ENCODE measurements at places on chromosomes 1 and 21. TPM values are rescaled to one million over a fixed set of nuclear protein-coding genes. Genes with fewer than 3 reads are reported as not detected.

GRCh38 chr1:83676106-83676505 lies 322.8 kb downstream of the TTLL7 start:
- DNase-seq = no peak

- DNase-seq = no peak
These were observed 155.8 kb downstream of the TRABD2B start for GRCh38 chr1:47841356-47841755.

DNA sequence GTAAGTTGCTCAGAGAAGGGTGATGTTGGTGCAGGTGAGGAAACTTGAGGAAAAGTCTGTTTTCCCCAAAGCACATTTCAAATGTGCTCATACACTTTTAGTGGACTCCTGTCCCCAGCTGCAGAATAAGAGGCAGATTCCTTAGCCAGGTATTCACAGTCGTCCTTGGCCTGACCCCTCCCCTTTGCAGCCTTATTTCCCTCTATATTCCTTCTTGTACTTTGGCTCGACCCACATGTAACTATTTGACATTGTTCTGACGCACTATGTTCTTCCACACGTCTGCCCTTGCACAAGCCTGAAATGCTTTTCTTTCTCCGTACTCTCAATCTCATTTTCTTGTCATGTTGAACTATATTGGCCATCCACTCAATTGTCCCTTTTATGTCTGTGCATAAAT lies 498.4 kb upstream of the USP24 start:
- DNase-seq = no peak

GRCh38 chr1:247335882-247336281 lies 4.2 kb upstream of the ZNF496 start:
- no peak for DNase-seq

The UCHL5 gene
- 13.7 TPM for polyA plus RNA-seq

The LIX1L gene
- polyA plus RNA-seq = 8.0 TPM
